Stimulated activated CD4-positive, alpha-beta T cell treated with anti-CD3 and anti-CD28 coated beads, TNF-alpha, amount 100 ng/mL, for 24 hours (primary cell): ENCODE measurements at places on chromosomes 2 and 18.

DNA sequence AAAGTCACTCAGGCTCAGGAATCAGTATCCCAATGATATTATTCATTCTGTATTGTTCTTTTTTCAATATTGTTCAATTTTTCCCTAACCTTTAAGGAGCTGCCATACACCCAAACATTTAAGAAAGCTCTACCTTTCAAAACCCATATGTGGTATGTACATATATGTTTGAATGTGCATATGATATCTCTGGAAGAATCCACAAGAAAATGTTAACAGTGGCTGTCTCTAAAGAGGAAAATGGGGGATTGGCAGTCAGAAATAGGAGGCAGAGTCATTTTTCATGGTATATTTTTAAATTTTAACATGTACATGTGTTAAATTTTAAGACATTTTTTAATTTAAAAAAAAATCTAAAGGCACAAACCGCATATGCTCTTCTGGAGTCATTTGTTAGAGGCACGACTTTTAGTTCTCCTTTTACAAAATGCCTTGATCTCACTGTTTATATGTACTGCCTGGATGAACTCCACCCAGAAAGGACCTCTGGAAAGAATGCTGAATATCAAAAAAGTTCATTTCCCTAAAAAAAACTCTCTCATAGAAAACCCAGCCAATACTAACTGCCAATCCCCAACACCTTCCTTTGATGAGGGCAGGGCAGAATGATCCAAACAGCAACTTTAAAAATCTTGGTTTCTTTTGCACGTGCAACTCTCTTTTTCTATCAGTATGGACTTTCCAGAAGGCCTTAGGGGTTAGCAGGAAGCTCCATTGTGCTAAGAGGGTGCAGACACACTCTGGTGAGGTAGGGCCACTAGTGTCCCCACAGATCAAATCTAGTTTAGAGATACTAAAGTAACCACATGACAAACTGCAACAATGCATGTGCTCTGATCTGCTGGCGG lies 23.6 kb downstream of the KCTD1 start:
- DNase-seq: no peak

- DNase-seq: no peak
Observed at GRCh38 chr2:240462073-240462706, 26.7 kb downstream of the GPC1 start.

GRCh38 chr2:111618978-111619902 lies 264.8 kb downstream of the ANAPC1 start:
- DNase-seq: no peak

DNA sequence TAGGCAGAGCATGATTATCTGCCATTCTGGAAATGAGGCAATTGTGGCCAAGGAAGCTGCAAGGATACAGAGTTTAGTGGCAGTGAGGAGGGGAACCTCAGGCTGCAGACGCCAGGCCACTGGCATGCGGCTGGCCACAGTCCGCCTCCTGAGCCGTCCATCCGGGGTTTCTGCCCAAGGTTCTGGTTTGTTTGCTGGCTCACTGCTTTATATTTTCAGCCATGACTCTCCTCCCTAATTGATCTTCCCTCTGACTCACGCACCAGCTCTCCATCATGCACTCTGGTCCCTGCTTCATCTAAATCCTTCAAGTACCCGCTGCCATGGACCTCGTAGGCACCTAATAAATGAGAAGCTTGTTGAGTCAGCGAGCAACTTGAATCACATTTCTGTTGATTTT lies 107.8 kb upstream of the REV1 start:
- no peak for DNase-seq

GRCh38 chr18:77140439-77141109 lies 8.0 kb upstream of the MBP start:
- DNase-seq: no peak

DNA sequence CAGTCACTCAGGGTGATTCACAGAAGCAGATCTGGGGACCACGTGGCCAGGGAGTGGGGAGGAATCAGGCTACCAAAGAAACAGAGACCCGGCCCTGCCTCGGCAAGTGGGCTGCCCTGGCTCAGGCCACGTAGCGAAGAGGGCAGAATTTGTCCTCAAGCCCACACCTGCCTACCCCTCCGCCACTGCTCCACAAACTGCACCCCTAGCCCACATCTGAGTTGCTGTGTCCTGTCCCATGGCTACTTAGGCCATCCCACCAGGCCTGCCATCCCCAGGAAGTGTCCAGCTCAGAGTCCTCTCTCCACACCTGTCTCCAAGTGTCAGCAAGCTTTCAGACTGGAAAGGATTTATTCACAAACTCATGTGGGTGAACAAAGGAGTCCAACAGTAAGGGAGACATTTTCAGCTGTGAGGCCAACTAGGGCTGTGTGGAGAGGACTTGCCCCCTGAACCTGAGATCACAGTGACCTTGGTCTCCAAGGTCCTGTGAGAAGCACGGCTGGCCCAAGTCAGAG lies 31.7 kb upstream of the ASPRV1 start:
- DNase-seq: no peak

DNA sequence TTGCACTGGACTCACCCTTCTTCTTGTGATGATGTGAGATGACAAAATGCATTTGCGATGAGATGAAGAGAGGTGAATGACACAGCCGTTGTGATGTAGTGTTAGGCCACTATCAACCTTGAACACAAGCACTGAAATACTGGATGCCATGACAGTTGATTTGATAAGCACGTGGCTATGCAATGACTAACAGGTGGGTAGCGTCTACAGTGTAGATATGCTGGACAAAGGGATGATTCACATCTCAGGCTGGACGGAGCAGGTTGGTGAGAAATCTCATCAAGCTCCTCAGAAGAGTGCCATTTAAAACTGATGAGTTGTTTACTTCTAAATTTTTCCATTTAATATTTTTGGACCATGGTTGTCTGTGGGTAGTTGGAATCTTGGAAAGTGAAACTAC lies 375.8 kb upstream of the LYPD1 start:
- no peak for DNase-seq

GRCh38 chr2:75494137-75494769 lies 66.5 kb downstream of the EVA1A start:
- no peak for DNase-seq

GRCh38 chr2:223768179-223768578 lies 69.2 kb downstream of the AP1S3 start:
- no peak for DNase-seq

DNA sequence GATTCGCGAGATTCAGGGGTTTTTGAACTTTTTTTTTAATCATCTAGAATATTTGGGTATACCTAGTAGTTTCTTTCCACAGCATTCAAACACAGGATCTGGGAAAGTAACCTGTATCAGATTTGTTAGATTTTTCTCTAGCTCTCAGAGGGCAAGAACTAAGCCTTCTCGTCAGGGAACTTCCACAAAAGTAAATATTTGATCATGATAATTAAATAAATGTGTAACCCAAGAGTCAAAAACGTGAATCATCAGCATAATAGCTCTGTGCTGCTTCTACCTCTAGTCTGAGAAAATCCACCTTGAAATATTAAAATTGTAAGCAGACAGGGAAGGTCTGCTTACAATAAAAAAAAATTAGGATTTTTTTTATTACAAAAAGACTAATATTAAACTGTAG lies 225.7 kb upstream of the SPOPL start:
- DNase-seq: no peak

DNA sequence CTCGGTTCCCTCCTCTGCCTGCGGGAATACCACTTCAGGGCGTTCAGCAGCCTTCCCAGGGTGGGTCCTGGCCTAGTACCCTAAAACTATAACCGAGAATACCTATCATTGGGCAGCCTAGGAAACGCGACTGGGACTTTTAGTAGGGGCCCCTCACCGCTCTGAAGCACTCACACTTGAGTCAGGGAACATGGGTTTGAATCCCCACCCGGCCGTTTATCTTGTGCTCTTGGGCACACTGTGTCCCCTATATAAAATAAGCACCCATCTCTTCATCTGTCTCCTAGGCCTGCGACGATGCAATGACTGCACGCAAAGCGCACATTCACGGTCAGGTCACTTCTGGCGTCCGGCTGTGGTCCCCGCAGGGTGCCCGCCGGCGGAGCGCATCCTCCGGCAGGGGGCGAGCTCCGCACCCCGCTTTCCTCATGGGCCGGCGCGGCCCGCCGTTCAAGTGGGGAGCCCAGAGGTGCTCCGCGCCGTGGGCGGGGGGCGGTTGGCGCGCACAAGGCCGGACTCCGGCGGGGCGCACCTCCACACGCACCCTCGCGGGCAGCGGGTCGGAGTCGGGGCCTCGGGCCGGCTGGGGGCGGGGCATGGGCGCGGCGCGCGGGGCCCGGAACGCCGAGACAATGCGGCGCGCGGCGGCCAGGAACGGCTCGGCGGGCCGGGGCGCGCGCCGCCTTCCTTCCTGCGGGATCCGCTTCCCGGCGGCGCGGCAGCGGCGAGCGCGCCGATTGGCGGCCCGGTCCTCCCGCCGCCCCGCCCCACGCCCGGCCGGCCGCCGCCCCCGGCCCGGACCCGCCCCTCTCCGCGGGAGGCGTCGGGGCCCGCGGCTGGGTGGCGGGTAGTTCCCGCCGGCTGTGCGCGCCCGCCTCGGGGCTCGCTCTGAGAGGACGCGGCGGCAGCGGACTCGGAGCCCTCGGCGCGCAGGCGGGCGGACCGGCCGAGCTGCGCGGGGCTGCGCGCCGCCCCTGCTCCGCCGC lies at the start of gene ASAP2:
Gene ASAP2 (plus strand): TSS at position 850 of the 986 bp plus-strand sequence. CDS start 293 bp downstream, outside the sequence.
- DNase-seq: peak; percentile 13

DNA sequence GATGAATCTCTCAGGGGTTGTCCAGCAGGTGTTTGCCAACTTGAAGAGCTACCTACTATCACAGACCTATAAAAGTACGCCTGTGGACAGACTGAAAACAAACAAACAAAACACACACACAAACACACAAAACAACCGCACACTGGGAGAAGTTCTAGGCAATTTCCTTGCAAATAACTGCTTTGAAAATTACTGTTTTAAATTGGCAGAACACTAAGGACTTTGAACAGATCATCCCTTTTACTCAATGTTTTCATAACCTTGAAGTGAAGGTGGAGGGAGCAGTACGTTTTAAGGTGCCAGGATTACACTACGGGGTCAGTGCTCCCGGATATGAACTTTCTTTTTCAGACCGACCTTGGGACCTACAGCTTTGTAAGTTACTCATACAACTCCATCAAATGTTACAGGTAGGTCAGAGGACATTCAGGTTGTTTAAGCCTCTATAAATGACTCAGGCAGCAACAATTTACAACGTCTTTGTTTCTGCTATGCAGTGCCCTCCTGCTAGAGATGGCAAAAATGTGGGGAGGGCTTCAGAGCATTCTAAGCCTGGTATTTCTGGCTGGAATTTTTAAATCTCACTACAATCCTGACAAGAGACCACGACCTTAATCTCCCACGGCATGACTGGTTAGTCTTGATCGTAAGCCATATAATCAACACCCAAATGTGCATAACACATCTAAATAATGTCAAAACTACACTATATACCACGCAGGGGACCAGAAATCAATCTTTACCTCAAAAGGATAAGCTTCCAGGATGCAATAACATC lies 1.4 kb upstream of the SLC20A1 start:
- DNase-seq: no peak

DNA sequence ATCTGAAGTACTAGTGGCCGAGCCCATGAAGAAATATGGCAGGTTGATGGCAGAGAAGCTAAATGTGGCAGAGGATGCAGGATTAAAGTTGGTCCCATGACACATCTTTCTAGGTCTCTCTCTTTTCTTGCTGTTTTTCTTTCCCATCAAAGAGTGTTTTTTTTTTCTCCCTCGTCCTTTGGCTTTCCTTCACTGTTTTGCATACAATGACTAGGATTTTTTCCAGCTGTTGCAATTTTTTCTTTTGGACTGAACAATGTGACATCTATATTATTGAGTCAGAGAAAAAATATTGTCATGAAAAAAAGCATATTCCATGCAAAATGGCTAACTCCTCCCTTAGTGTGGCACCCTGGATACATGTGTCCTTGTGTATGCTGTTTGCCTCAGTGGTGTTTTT lies 939.5 kb upstream of the FANCL start:
- DNase-seq: no peak

DNA sequence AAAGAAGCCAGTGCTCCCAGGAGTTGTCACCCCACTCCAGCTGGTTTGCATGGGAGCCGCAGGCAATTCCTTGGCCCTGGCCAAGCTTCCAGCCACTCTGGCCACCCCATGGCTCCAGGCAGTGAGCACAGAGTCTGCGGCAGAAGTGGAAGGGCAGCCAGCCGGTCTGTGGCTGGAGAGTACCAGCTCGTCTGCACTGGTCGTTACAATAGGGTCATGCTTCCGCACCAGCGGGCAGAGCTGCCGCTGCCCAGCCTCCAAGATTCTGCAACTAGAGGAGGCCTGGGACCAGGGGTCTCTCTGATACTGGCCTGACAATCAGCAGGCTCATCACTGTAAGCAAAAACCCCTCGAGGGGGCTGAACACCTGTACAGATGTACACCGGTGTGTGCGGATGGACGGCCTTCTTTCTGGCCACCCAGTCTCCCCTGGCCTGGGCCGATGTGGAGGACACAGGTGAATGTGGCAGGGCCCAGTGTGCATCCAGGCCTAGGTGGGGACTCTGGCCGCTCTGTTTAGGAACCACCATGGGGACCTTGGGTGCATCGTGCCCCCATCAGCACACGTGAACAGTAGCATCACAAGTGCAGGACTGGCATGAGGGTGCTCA lies 51.9 kb upstream of the ODC1 start:
- no peak for DNase-seq

- no peak for DNase-seq
Observed at GRCh38 chr2:153132418-153132817, 346.1 kb downstream of the RPRM start.

DNA sequence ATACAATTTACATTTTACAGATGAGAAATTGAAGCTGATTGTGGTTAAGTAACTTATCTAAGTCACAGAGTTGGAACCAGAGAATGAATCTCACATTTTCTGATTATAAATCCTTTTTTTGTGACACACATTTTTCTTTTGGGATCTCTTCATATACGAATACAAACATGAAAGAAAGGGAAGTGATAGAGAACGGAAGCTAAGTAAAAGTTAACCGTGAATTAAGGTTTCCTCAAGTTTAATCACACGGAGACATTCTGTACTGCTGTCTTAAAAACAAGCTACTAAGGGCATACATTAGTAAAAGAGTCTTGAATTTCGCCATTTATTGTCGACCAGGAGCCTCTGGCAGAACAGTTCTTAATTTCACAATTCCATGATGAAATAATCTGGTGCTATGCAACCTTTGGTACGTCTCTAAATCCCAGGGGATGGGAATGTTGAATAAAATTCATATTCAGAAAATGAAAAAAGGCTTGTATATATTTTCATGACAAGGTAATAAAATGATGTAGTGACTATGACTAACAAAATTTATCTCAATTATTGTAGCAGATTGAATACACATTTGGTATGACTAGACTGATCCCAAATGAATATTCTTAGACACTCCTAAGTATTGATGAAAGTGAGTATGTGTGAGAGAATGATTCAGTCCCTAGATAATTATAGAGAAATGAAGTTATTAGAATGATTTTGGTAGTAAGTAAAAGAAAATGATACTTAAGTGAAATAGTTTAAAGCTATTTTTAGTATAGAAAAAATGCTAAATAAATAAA lies 40.3 kb upstream of the ZSWIM2 start:
- no peak for DNase-seq

DNA sequence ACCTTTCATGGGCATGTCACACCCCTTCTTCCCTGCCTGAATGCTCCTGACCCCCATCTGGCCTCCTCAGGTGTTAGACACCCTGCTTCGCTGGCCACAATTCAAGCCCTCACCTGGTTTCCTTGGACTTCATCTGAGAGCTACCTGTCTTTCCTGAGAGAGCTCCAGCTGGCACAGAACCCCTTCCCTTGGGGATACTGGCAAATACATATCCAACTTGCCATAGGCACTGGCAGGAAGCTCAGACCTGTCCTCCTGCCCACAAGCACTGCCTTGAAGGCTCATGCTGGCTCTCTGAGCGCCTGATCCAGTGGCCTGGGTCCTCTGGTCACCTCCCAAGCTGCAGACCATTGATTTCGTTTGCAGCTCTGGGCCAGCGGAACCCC lies 74.1 kb upstream of the MAP4K3 start:
- no peak for DNase-seq

GRCh38 chr2:97691166-97691565 lies 21.7 kb downstream of the C2orf92 start:
- DNase-seq: no peak
